ENCODE measurements at places on chromosomes 1 and 21. TPM values are rescaled to one million over a fixed set of nuclear protein-coding genes. Genes with fewer than 3 reads are reported as not detected.
A peak's percentile ranks its signal among the peaks of the same experiment; 100 is the strongest.

AMY1A gene
- not detected for total RNA-seq

- DNase-seq = no peak
Measured at GRCh38 chr1:109994654-109995053, 10.1 kb downstream of the AHCYL1 start.

- DNase-seq = no peak
Measured at GRCh38 chr1:38266197-38266520, 219.6 kb upstream of the POU3F1 start.

LCE1D gene
- not detected for total RNA-seq

GRCh38 chr1:244406337-244406736 is 45.4 kb downstream of the ADSS2 start:
- DNase-seq = no peak

DNA sequence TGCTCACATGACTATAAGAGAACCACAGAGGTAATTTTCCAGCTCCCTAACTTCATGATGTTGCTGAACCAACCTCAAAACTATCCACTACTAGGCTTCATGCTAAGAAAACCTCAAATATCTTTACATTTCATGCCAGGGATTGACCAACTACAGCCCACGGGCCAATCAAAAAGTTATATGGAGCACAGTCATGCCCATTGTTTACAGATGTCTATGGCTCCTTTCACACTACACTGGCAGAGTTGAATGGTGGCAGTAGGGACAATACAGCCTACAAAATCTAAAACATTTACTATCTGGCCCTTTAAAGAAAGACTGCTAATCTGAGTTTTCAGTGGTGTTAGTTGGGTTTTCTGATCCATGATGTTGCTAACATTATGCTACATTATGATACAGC is 154.8 kb downstream of the TM2D1 start:
- DNase-seq = peak; percentile 40

DNA sequence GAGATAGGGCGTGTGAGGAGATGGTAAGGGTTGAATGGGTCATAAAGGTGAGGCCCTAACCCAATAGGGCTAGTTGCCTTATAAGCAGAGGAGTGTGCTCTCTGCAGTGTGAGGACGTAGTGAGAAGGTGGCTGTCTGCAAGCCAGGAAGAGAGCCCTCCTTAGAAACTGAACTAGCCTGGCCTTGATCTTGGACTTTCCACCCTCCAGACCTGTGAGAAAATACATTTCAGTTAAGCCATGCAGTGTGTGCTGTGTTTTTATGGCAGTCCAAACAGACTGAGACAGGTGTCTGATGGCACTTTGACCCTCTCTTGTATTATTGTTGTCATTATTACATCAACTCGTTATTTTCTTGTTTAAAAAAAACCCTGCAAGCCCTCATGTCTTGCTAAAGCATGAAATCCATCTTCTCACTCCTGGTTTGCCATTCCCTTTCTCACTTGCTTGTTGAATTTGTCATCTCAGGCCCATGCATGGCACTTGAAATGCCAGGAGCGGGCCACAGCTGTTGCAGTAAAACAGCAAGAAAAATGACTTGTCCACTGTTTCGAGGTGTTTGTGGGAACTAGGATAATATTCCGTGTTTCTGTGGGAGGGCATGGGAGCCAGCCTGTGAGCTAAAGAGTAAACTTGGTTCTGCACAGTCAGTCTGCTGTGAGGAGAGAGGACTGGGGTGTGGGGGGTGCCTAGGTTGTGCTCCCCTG is 78.6 kb downstream of the STUM start:
- no peak for DNase-seq

GRCh38 chr1:81044708-81045107 is 756.0 kb upstream of the ADGRL2 start:
- DNase-seq = peak; percentile 51

GRCh38 chr1:40339420-40340323 is 22.6 kb upstream of the COL9A2 start:
- no peak for DNase-seq

DNA sequence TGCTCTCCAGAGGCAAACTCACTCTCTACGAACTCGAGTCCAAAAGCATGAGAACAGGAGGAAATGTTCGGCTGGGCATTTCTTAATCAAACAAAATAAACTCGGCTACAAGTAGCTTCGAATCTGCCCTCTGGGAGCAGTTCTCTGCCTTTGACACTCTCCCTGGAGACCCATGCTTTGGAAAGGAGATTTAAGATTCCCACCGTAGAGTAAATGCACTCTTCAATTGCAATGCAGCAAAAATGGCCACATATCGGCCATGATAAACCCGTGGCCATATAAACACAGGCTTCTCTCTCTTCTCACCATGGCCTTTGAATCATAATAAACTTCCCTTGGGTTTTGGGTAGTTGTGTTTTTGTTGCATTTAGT is 215.4 kb downstream of the TOMM20 start:
- DNase-seq = no peak

DNA sequence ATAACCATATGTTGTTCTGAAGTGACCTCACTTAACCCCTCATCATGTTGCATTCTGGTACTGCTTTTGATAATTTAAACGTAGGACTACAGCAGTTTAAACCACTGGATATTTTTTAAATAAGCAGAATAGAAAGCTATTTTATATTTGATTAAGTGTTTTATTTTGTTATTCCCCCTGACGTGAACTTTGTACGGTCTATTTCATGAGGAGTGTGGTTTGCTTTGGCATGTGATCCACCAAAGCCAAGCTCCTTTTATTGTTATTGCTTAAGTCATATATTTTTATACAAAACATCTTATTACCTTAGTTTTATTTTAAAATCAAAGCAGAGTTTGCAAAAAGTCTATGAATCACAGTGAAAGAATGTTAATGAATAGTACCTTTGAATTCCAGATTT is 101.4 kb upstream of the L1TD1 start:
- DNase-seq = no peak

GRCh38 chr1:37476460-37477197 is 2.2 kb downstream of the ZC3H12A start:
- DNase-seq = peak; percentile 73

GRCh38 chr21:44643741-44644310 is 2.4 kb upstream of the KRTAP10-11 start:
- DNase-seq = no peak

DNA sequence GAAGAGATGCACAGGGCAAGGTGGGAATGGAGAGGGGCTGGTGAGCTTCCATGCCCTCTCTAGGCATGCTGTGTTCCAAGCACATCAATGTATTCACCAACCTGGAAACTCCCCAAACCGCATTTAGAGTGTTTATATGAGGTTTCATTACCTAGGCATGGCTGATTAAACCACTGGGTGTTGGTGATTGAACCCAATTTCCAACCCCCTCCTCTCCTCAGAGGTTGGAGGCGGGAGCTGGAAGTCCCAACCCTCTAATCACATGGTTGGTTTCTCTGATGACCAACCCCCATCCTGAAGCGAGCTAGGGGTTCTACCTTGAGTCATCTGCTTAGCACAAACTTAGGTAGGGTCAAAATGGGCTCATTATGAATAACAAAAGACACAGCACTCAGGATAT is 3.0 kb upstream of the PPIE start:
- peak; percentile 51 for DNase-seq

DNA sequence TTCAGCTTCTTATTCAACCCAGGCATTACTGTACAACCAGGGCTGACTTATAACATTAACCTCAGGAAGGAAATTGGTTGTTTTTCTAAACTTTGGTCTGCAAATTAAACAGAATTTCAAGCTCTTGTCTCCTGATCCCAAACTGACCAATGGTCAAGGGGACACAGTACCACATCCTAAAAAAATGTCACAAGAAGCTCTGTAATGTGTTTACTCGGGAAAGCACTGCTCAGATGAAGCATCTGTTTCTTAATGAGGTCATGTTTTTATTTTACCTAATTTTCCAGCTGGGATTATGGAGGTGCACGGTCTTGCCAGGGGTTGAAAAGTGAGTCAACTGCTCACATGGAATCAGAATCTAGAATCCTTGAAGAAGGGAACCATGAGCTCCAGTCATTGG is 18.7 kb downstream of the ADAMTS5 start:
- DNase-seq = peak; percentile 70

GRCh38 chr1:243501002-243501401 is 245.2 kb downstream of the SDCCAG8 start:
- no peak for DNase-seq

DNA sequence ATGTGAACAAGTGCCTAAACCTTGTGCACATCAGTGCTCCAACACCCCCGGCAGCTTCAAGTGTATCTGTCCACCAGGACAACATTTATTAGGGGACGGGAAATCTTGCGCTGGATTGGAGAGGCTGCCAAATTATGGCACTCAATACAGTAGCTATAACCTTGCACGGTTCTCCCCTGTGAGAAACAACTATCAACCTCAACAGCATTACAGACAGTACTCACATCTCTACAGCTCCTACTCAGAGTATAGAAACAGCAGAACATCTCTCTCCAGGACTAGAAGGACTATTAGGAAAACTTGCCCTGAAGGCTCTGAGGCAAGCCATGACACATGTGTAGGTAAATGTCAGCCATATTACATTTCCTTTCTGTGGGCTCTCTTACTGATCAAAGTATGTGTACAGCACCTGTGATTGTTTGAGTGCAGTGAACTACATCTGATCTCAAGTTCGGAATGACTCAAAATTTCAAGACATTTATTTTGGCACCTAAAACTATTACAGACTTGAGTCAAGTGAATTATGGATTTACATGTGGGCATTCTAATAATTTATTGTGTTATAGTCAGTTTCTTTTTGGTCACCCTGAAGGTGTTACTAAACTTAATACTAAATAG is 196.5 kb downstream of the TPR start:
- no peak for DNase-seq

- DNase-seq = no peak
Measured at GRCh38 chr21:38095220-38095619, 161.6 kb upstream of the KCNJ15 start.

SIM2 gene
- total RNA-seq = 2.3 TPM

DNA sequence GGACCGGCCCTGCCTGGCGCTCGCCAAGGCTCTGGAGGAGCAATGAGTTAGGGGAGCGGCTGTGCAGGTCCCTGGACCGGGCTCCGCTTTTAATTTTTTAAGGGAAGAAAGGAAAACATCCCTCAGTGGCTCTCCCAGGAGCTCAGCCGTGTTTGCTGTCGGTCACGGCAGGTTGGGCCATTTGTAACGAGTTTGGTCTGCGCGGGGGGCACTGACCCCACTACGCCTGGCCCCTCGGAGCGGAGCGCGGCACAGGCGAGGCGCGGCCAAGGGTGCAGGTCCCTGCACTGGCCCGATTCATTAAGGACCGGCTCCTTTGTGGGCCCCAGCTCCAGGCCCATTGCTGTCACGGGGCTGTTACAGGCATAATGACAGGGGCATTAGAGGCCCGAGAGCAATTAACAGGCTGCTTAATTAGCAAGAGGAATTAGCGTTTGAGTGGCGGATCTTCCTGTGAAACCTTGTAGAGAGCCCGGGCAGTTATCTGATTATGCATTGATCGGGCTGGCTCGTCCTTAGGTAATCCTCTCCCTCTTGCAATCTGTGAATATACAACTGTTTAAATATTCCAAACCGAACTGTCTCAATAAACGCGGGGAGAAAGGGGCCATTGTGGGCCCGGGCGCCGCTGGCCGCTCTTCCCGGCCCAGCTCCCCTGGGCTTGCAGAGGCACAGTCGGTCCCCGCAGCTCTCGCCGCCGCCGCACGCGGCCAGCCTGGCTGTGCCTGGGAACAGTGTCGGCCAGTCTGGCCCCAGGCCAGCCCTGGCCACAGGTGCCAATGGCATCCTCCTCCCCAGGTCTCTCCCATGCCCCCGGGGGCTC is 56.8 kb downstream of the PRDM16 start:
- no peak for DNase-seq

TAS1R1 gene
- not detected for total RNA-seq

- DNase-seq = no peak
Measured at GRCh38 chr1:115404911-115405310, 66.9 kb upstream of the NGF start.

ELF3 gene
- 1.9 TPM for total RNA-seq

CDC7 gene
- total RNA-seq = 13.6 TPM

- DNase-seq = no peak
Measured at GRCh38 chr21:21213297-21213696, 215.1 kb downstream of the NCAM2 start.

DNA sequence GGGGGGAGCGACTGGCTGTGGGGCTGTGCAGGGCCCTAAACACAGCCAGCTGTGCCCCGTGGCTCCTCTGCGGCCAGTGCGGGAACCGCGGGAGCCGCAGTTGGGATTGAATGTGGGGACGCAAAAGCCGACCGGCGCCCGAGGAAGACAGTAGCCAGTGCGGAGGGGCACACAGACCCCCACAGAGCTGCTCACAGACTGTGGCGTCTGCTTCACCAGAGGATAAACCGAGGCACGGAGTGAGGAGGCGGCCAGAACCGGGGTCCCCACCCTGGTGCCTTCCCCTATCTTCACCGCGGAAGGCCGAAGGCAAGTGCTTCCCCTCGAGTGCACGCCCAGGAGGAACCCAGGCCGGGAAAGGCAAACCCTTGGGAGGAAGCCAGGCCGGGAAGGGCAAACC is 8.7 kb upstream of the TMEM52 start:
- DNase-seq = no peak

DNA sequence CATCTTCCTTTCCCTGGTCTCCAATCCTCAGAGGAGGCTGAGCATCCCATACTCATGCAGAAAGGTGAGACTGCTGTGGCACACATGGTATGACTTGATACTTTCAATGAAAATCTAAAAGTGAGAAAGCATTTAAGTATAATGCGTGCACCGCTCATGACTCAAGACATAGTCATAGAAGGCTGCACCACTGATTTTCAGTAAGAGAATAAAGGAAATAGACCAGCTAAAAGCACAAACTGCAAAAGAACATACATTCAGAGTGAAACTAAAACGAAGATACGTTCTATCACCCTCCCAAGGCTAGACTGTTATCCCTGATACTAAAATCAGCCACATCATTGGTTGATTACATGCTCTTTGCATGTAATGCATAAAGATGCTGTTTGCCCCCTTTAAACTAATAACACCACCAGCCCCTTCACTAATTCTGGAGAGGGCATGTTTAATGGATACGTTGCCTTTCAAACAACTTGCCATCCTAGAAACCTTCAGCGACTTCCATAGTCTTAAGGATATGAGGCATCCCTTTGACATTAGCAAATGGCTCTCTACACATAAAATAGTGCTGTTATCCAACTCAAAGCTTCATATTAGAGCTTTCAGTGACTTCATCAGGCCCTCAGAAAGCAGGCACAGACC is 2.1 kb downstream of the PLD5 start:
- DNase-seq = no peak

FCER1A gene
- total RNA-seq = not detected

GNG4 gene
- 9.0 TPM for total RNA-seq

GRCh38 chr1:84502927-84503326 is 3.3 kb upstream of the SPATA1 start:
- DNase-seq = no peak

FOXD2 gene
- total RNA-seq = 0.52 TPM

GRCh38 chr1:19639999-19640362 is 4.1 kb upstream of the NBL1 start:
- DNase-seq = no peak

OR2T29 gene
- not detected for total RNA-seq

- DNase-seq = no peak
Measured at GRCh38 chr1:76035053-76035452, 39.5 kb upstream of the ST6GALNAC3 start.

- DNase-seq = no peak
Measured at GRCh38 chr21:17978895-17979294, 159.7 kb upstream of the C21orf91 start.

All from H4 (cell line).